Posterior vena cava (tissue), 2 donors: ENCODE measurements at places on chromosomes 7 and 10.

DNA sequence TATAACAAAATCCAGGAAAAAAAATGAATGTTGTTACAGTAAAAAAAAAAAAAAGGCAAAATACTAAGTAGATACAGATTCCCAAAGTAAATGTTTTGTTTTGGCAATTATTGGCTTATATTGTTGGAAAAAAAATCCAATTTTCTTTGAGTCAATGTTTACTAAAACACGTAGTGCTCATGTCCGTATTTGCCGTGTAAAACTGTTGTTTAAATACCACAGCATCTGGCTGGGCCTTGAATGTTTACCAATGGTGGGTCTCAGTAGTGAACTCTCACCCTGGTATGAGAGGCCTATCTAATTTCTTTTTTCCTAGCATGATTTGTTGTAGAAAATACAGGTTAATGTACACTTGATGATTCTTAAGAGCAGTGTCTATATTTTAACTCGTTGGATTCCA is 41.4 kb upstream of the SLC26A5 start:
- DNase-seq, result no peak

DNA sequence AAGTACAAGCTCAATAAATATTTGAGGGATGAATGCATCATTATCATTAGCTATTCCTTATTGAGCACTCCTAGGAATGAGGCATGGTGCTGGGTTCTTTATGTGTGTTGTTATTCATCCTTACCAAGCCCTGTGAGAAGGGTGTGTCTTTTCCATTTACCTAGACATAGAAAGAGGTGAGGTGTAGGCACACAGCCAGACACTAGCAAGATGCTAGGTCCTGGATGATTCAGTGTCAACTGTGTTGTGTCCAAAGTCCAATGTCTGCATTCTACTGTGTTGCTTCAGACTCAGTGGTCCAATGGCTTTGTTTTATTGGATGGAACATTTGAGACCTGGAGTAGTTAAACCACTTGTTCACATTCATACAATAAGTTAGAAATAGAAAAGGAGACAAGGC is 605.5 kb downstream of the LRMDA start:
- no peak for DNase-seq

- no peak for DNase-seq
These were observed 33.9 kb downstream of the LRRC4 start for GRCh38 chr7:127997226-127997922.

DNA sequence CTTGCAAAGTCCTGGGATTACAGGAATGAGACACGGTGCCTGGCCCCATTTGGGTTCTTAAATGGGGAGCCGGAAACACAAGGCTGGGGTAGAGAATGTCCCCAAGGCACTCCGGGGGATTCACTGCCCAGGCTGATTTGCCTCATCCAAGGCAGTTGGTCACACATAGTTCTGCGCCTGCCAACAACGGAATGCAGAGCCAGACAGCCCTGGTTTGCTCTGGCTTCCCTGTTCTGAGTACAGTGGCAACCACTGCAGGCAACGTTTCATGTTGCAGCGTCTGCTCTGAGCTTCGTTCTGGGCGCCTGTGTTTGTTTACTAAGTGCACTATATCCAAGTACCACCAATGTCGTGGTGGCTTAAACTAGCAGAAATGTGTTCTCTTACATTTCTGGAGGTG is 61.7 kb upstream of the C1QL3 start:
- no peak for DNase-seq

DNA sequence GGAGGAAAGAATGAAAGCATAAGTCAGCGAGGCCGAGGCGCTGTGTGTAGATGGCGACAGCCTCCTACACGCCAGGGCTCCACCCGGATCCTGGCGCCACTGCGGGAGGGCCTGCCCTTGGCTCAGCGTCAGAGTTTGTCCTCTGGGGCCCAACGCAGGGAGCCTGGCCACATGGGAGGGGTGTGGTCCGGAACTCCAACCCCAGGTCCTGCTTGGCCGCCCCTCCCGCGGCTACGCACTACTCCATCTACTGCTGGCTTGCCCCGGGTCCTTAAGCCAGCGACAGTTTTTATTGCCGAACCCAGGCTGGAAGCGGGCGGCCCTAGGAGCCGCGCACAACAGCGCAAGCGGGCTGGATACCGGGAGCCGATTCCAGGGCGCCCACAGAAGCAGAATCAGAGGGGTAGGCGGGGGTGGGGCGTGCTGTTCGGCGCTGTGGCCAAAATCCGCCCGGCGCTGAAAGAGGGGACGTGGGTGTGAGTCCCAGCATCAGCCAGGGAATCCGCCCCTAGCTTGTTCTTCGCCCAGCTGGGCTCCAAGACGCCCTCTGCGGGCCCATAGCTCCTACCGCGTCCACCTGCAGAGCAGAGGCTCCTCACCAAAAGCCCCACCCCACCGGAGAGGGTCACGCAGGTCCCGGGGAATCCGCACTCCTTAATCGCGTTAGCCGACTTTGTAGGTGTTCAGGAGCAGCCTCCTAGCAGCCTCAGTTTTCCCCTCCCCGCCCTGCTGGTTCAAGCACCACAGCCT is 4.5 kb downstream of the KAZALD1 start:
- DNase-seq, result peak; percentile 92

- DNase-seq, result no peak
These were observed 382.1 kb downstream of the ANKRD7 start for GRCh38 chr7:118606602-118607001.

DNA sequence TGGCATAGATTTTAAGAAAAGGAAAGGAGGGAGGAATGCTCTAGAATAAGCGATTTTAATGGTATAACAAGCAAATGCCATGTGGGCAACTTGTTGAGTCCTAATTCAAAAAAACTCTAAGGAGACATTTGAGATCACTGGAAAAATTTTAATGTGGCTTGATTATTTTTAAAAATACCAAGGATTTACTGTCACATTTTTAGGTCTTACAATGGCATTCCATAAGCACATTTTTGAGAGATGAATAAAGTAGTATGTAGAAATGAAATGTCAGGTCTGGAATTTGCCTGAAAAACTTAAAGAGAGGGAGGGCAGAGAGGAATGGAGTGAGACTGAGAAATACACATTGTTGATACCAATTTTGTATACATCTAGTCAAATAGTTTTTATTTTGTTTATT is 20.3 kb downstream of the NCAPG2 start:
- DNase-seq, result no peak

GRCh38 chr10:122911889-122912484 is 1.6 kb downstream of the FAM24A start:
- DNase-seq, result no peak

GRCh38 chr7:130940326-130940725 is 206.3 kb upstream of the KLF14 start:
- no peak for DNase-seq

- DNase-seq, result no peak
These were observed 21.6 kb downstream of the TAS2R41 start for GRCh38 chr7:143499246-143499645.

DNA sequence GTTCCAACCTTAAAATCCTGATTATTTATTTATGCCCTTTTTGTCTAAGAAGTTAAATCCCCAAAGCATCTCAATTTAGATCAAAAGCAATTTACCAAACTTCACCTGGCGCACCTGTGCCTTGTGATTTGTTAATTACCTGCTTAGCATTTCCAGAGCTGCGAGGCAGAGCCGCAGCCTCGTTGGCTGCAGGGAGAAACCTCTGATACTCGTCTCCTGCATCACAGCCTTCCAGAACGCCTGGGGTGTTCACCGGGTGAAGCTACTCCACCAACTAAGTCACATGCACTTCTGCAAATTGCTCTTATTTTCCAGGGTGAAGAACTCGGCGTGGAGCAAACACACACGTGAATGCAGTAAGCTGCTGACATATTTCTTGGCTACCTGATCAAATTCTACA is 198.1 kb upstream of the RNF32 start:
- DNase-seq, result no peak

- DNase-seq, result no peak
These were observed 53.6 kb upstream of the WNT16 start for GRCh38 chr7:121275204-121275603.

GRCh38 chr7:102393467-102393866 is 2.7 kb upstream of the PRKRIP1 start:
- DNase-seq, result no peak

- DNase-seq, result no peak
These were observed 10.4 kb upstream of the GPR26 start for GRCh38 chr10:123655751-123656150.

DNA sequence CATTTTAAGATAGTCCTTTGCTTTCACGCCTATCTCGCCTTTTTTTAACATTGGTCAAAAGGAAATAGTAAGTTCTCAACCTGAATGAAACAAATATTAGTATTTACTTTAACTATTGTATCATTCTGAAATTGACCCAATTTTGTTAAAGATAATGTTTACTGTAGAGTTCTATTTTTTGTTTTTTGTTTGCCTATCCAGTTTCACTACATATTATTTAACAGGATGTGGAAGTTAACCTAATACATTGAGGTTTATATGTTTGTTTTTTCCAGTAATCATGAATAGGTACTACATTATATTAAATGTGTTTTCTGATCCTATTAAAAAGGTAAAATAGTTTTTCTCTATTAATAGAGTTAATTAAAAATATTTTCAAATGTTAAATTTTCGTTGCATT is 26.5 kb downstream of the ACSM6 start:
- DNase-seq, result no peak

- DNase-seq, result peak; percentile 88
These were observed 125.4 kb upstream of the TARP start for GRCh38 chr7:38398725-38399321.

GRCh38 chr7:30681815-30682211 is 443 bp downstream of the CRHR2 start:
- DNase-seq, result no peak

- DNase-seq, result no peak
These were observed 26.2 kb upstream of the EBLN1 start for GRCh38 chr10:22244001-22244400.

DNA sequence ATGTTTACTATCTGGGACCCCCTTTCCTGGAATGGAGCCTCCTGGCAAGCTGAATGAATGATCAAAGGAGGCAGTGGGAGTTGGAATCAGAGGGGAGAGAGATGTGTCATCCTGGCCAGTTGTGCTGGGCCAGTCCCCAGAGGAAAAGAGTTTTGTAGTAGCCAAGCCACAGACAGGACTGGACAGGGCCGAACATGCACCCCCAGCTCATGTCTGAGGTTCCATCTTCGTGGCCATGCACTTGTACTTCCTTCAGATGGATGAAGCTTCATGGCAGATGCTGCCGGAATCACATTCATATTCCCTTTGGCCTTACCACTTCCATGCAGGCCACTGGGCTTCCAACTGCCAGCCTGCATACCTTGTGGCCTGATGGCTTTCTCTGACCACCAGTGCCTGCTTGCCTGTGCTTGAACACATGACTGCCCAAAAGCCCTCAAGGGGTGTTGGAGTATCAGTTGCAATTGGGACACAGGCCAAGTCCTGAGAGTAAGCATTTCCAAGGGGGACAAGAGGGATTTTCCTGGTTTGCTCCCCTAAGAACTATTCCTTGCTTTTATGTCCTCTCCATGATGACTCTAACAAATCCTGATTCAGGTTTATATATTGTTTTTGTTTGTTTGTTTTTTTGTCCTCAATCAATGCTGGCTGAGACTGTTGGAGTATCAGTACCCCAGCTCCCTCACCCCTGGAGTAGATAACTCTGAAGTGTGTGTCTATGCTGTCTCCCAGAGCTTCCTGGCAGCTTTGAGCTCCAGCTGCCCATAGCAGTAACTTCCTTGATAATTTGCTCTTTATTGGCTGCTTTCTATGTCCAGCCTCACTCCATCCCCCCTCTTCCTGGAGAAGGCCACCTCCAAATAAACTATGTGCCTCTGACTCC is 63.6 kb downstream of the TMEM130 start:
- no peak for DNase-seq

DNA sequence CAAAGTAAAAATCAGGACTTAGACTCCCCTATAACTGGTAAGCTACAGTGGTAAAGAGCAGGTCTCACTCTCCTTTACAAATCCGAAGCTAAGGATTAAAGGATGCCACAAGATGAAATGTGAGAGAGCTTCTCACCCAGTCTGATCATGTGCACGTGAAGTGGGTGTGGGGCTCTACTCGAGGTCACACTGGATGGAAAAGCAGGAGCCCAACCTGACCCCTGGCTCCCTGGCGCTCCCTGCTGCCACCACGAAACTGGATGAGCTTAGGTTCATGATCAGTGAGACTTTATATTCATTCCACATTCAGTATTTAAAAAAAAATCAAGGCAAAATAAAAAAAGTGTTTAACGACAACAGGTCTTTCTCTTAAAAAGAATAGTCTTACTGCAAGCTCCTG is 21.7 kb upstream of the FOXI2 start:
- DNase-seq, result no peak

GRCh38 chr10:44242826-44243225 is 142.1 kb downstream of the CXCL12 start:
- DNase-seq, result no peak

DNA sequence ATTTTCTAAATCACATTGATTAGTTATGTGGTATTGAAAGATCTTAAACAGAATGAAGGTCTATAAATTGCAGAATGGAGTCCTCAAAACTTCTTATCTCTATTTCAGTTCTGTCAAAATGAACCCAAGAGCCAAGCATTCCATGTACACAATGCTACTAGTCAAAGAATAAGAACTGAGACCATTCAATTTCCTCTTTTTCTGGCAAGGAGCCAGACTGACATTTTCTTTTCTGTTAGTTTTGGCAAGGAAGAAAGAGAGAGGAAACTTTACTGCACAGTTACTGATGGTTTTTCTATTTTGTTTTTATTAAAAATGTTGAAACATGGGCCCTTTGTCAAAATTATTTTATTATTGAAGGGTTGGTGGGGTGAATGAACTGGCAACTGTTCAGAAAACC is 181.8 kb upstream of the FERD3L start:
- DNase-seq, result no peak

GRCh38 chr7:84337429-84337828 is 142.8 kb upstream of the SEMA3A start:
- no peak for DNase-seq

- no peak for DNase-seq
These were observed 718 bp upstream of the FZD1 start for GRCh38 chr7:91263384-91264045.

DNA sequence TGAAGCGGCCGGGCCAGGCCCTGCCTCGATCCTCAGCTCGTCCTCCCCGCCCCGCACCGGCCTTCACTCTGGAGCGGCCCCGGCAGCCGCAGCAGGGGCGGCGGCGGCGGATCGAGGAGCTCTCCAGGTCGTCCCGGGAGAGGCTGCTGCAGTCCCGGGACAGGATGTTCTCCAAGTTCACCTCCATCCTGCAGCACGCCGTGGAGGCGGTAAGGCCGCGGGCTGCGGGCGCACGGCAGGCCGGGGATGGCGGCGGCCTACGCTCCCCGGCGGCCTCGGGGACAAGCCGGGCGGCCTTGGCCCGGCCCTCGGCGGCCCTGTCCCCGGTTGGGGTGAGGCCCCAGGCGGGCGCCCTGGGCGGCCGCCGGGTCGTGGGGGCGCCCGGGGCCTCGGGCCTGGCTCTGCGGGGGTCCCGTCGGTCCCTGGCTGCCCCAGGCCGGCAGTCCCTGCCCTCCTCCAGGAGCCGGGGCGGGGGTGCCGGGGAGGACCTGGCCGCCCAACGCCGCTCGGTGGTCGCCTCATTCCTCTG is 399 bp downstream of the FHIP2A start:
- DNase-seq, result no peak
